ENCODE measurements at places on chromosomes 3 and 15.

DNA sequence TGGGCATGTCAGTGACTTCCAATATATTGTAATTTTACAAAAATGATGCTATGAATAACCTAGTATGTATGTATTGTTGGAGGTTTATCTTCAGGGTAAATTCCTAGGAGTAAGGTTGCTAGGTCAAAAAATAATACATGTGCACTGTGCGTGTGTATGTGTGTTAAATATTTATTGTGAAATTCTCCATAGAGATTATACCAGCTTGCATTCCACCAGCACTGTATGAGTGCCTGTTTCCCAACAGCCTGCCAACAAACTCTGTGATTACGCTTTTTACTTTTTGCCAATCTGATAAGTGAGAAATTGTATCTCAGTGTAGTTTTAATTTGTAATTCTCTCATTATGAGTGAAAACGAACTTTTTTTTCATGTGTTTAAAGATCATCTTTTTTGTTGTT is 12.6 kb upstream of the IGF2BP2 start:
- DNase-seq = no peak

- no peak for DNase-seq
Observed at GRCh38 chr3:58000306-58001085, 7.7 kb upstream of the FLNB start.

GRCh38 chr3:127822682-127823425 is 539 bp upstream of the MGLL start:
- DNase-seq = peak; percentile 58

DNA sequence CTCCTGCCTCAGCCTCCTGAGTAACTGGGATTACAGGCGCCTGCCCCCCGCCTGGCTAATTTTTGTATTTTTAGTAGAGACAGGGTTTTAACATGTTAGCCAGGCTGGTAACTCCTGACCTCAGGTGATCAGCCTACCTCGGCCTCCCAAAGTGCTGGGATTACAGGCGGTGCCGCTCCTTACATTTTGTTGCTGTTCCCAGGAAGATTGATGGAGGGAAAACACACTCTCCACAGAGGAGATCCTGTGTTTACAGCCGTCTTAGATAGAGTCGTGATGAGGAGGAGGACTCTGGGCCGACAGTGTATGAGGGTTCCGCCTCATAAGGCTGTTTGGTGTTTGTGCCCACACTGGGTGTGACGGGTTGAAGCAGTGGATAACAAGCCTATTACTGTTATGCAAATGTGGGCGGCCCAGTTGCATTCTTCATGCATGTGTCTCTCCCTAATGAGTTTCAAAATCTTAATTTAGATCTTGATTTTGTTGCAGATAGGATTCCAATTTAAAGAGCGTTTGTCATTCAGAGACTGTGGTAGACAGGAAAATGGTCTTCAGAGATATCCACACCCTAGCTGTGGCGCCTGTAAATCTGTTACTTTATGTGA is 60.0 kb downstream of the APBA2 start:
- DNase-seq = no peak
